Epithelial cell of esophagus (primary cell): ENCODE measurements at places on chromosomes 6 and 20.

DNA sequence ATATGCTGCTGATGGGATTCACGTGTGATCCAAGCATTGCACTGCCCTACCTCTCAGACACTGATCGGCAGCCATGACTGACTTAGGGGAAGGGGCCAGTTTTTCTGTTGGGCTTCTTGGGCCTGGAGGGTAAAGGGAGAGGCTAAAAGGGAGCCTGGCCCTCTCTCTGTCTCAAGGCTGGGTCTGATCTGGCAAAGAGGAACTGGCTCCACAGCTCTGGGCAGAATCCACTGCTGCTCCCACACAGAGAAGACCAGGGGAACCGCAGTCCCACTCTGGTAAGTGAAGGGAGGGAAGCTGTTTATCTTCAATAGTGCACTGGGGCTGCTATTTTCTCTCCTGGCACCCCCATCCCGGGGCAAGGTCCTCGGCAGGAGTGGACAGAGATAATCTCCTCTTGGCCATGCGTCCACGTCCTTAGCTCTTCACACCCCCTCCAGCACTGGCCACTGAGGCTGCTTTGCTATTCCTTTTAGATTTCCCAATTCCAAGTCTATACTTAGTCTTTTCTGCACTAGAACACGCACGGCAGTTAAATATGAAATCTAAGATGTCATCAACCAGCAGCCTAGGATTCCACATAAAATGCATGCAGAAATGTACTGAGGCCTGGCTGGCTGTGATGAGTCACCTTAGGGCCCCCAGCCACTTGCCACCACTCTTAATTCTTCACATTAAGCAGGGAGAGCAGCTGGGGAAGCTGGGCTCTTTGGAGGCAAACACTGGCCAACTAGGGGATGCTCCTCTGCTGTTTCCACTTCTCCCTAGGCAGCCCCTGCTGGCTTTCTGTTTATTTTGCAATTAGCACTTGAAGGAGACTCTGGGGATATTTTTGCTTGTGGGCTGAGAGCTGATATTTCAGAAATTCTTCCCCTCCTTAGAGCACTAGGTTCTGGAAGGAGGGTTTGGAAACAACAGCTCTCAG lies 87.8 kb upstream of the ARMC2 start:
- DNase-seq: no peak

DNA sequence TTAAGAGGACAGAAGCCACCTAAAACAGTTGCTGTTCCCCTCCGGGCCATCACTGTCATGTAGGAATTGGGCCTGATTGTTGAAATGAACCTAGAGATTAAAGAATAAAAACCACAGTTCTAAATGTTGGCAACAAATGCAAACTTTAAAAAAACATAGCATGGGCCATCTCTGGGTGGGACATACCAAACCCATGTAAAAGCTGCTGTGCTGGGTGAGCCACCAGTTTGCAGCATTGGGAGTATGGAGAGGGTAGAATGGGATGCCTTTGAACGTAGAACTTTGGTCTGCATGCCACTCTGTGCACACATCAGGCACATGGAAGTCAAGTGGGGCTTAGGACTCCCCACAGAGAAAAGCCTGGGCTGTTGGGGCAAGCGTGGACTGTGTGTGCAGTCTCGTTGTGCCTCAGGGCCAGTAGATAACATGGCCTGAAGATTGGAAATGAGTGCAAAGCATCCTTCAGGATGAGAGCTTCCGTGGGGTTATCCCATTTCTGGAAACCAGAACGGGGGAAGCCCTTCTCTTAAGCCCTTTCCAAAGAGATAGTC lies 28.1 kb downstream of the EPB41L1 start:
- DNase-seq: no peak

DNA sequence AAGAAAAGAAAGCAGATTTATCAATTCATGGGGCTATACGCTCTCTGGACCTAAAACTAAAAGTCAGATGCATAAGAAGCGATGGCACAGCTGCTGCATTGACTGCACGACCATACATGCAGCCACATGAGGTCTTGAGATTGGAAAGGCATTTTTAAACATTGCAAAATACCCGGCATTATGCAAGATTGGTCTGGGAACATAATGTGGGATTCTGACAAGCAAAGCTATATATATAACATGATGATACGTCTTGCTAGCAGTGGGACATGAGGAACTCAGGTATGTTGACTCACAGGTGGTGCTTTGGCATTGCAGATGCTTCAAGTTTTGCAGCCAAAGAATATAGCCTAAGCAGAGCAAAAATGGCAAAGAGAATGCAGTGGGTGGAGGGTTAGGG lies 55.1 kb downstream of the SAMD3 start:
- peak; percentile 97 for DNase-seq

DNA sequence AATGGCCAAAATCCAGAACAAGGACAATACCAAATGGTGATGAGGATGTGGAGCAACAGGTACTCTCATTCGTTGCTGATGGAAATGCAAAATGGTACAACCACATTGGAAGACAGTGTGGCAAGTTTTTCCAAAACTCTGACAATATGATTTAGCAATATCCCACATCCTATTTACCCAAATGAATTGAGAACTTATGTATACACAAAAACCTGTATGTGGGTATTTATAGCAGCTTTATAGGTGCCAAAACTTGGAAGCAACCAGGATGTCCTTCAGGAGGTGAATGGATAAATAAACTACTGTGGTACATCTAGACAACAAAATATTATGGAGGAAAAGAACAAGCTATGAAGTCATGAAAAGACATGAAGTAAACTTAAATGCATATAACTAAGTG lies 156.5 kb downstream of the TFAP2A start:
- DNase-seq: no peak

DNA sequence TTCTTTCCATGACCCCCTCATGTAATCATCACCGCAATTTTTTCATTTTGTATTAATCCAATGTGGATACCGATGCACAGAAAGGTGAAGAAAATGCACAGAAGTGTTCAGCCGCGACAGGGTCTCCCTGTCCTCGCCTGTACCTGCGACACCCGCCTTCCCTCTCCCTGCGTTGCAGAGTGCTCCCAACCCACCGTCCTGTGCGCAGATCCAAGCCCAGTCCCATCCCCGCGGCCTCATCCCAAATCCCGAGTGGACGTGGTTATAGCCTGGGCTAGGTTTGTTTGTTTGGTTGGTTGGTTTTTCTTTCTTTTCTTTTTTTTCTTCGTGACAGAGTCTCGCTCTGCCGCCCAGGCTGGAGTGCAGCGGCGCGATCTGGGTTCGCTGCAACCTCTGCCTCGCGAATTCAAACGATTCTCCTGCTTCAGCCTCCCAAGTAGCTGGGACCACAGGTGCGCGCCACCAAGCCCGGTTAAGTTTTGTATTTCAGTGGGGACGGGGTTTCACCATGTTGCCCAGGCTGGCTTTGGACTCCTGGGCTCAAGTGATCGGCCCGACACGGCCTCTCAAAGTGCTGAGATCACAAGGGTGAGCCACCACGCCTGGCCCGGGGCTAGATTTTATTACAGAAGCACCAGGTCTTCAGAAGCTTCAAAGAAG lies 536 bp upstream of the RAET1G start:
- DNase-seq: no peak

DNA sequence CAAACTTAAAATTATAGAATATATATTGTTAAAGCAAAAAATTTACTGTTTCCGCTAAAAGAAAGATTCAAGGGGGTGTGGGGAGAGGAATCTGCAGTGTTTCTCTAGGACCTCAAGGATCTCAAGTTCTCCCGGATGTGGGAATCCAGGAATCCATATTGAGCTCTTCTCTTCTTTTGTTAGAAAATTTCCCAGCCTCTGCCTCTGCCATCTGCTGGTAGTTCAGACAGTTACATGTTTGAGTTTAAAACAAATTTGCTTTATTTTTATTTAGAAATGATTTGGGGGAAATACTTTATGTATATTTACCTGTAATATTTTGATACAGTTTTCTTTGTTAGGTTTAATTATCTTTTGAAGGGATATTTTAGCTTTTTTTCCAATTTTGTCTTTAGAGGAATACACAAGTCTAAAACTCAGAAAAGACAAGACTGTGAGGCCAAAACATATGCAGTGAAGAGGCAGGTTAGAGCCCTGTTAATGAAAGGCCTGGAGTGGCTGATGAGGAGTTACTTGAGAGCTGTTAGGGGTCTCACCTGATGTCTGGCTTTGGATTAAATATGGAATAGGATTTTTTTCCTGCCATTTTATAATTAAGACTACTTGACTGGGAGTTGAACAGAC lies 268.8 kb downstream of the ARID1B start:
- peak; percentile 64 for DNase-seq

GRCh38 chr6:137094411-137095008 lies 49.7 kb upstream of the IL20RA start:
- DNase-seq: peak; percentile 78

- DNase-seq: no peak
Measured at GRCh38 chr6:119436583-119436982, 87.0 kb upstream of the MAN1A1 start.

DNA sequence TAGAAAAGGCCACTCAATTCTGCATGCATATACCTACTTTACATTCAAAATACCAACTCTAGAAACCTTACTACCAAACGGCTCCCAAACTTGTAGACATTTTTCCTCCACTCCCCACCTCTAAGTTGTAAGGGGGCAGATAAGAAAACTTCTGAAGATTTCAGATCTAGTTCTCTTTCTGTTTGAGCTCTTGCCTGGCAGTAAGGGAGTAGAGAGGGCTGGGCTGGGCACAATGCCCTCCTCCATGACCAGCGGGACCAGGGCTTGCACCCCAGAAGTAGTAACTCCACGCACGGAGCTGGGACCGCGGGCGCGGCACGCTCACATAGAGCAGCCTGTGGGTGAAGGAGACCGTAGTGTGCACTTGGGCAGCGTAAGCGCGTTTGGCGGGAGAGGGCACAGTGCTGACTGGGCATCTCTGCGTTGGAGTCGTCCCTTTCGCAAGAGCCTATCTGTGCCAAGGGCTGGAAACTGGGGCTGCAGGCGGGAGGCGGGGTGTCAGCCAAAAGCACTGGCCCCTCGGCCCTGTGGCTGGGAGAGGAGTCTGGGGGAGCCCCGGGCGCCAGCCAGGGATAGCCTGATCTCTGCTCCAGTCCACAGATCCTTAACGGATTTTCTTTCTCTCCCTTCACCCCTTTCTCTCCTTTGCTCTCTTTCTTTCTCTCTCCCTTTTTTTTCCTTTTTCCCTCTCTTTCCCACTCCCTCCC lies 32.4 kb downstream of the PHACTR1 start:
- DNase-seq: no peak

DNA sequence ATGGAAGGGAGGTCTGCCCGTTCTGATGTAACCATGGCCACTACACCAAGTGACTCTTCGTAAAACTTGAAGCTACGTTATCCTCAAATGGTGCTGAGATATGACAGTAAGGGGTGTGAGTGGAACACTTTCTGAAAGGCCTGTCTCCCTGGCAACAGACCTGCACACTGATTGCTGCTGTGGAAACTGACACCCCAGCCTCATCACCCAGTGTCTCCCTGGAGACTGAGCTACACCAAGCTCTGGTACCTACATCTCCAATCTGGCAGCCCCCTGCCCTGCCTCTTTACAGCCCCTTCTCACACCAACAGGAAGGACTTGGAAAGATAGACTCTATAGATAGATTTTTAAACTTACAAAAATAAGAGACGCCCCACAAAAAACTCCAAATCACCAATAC lies 13.2 kb downstream of the PI16 start:
- DNase-seq: no peak

- peak; percentile 81 for DNase-seq
Measured at GRCh38 chr6:2448826-2449571, 203.6 kb upstream of the GMDS start.

DNA sequence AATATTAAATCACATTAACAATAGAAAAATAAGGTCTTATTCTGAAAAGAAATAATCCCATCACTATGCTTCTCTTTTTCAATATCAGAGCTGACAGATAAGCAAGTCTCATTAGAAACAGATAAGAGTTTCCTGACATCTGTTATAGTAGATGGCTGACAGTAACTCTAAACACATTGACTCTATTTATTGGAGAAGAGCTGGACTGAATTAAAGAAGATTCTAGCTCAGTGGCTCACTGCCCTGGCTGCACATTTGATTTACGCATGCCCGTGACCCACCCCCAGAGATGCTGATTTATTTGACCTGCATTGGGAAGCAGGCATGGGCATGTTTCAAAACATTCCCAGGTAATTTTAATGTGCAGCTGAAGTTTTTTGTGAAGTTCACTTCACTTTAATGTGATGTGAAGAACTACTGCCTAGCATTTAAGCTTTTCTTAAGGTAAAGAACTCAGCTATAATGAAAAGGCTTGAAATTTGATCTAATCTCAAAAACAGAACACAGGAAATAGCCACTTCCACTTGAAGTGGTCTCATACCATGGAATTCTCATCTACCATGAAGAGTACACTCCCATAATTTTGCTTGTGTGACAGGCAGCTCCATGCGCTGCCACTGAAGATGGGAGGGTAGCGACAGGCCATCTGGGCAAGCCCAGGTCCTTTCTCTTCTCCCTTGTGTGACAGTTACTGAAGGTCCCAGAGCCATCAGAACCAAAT lies 162.3 kb downstream of the TPBG start:
- peak; percentile 17 for DNase-seq

DNA sequence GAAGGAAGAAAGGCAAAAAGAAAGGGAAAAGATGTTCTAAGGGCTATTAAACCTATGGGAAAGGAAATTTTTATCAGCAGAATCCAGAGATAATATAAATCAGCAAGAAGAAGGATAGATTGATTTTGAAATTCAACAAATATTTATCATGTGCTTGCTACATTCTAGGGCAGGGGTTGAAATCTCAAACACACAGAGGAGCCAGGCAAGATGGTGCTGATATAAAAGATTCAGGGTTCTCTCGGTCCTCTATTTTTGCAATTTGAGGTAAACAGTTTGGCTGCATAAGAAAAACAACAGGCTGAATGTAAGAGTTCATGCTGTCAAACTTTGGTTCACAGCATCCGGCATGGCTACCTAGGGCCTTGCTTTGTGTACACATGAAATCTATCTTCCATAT lies 109.6 kb upstream of the BMP2 start:
- no peak for DNase-seq

DNA sequence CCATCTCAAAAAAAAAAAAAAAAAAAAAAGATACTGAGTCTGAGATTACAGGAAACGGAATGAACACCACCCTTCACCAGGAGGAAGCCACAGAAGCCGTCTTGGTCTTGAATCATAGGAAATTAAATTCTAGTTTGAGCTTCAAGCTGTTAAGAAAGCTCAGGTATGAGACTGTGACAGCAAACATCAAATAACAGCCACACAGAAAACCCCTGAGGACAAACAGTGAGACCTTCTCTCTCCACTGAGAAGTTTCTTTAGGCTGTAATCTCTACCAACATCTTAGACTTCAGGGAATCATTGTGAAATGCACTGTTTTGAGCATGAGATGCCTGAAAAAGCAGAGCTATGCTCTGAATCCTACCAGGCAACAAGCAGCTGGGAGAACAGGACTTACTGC lies 30.8 kb downstream of the PDE10A start:
- no peak for DNase-seq

GRCh38 chr6:38847497-38847896 lies 132.4 kb downstream of the DNAH8 start:
- DNase-seq: no peak

- no peak for DNase-seq
Measured at GRCh38 chr6:104526376-104526775, 333.3 kb downstream of the HACE1 start.

DNA sequence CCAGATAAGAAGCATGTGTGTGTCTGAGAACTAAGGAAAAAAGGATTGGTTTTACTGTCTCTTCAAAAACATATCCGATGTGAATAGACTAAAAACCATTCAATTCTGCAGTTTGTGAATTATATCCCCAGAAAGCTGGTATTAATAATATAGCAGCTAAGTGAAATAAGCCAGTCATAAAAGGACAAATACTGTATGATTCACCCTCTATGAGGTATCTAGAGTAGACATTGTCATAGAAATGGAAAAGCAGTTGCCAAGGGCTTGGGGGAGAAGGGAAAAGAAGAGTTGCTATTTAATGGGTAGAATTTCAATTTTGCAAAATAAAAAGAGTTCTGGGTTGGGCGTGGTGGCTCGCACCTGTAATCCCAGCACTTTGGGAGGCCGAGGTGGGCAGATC lies 137.5 kb downstream of the ATXN1 start:
- DNase-seq: no peak
